ENCODE measurements at places on chromosomes 7 and 10. TPM values are rescaled to one million over a fixed set of nuclear protein-coding genes. Genes with fewer than 3 reads are reported as not detected.

CLEC5A gene
- total RNA-seq, result 0.24 TPM

GPER1 gene
- total RNA-seq, result not detected

AGAP5 gene
- total RNA-seq, result 8.6 TPM

AKR1D1 gene
- not detected for total RNA-seq

FRAT1 gene
- total RNA-seq, result 4.3 TPM

PDZD7 gene
- 0.31 TPM for total RNA-seq

PBLD gene
- total RNA-seq, result 1.7 TPM

HPSE2 gene
- 0.07 TPM for total RNA-seq

CD36 gene
- 4.6 TPM for total RNA-seq

HOXA5 gene
- not detected for total RNA-seq

SLC39A12 gene
- total RNA-seq, result not detected

NME8 gene
- total RNA-seq, result not detected

ATP5MK gene
- 438 TPM for total RNA-seq

- H3K4me1 ChIP-seq, result no peaks in the 10 kb centered on the region
- H3K4me3 ChIP-seq, result no peak overlapping the region
- H3K27ac ChIP-seq, result no peak overlapping the region
- H3K27me3 ChIP-seq, result no peaks in the 10 kb centered on the region
- H3K36me3 ChIP-seq, result no peaks in the 10 kb centered on the region
Measured at GRCh38 chr10:79984851-79985250, 35.9 kb upstream of the SFTPD start.

DNA sequence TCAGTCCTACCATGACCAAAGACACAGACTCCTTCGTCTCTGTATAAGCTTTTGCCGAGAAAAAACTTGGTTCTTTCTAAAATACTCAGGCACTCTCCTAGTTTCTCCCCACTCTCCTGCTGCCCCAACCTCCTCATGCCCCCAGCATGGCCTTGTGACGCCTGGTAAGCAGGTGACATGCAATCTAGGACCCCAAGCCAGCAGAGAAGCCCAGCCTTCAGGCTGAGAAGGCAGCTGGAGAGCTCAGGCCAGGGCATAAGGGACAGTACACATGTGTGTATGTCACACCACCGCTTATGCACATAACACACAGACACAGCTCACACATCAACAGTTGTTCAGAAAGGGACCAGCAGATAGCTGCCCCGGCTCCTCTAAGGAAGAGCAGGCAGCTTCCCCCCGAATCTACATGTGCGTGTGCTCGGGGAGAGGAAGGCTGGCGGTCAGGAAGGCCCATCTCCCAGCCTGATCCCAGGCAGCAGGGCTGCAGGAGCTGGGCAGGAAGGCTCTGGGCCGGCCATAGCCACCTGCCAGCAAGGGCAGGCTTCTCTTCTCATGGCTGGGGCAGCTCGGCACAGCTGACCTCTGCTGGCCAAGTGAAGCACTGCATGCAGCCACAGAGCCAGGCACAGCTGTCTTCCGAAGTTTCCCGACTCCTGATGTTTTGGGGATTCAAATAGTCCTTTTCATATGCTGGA is 8.5 kb downstream of the DDX56 start:
- peak overlapping the region; percentile 64 for H3K27ac ChIP-seq
- H3K4me1 ChIP-seq, result no peaks in the 10 kb centered on the region
- no peak overlapping the region for H3K4me3 ChIP-seq
- peak; percentile 73 for DNase-seq
- no peaks in the 10 kb centered on the region for H3K27me3 ChIP-seq

DNA sequence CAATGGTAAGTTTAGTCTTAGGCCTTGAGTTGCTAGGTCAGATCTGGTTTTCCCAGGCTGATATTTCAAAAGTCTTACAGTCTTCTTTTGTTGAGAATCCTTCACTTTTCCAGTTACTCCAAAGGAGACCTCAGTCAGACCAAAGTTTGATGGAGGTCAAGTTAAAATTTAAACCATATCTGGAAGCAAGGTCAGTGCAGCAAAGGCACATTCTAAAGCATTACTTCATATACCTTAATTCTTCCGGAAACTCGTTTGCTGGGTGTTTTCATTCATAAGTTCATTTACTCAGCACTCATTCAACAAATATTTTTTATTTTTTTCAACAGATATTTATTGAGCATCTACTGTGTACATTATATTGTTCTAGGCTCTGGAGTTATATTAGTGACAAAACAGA is 403.0 kb upstream of the LRGUK start:
- H3K4me3 ChIP-seq, result no peak overlapping the region
- H3K4me1 ChIP-seq, result no peaks in the 10 kb centered on the region
- H3K27ac ChIP-seq, result no peak overlapping the region
- no peaks in the 10 kb centered on the region for H3K27me3 ChIP-seq
- DNase-seq, result no peak
- no peaks in the 10 kb centered on the region for H3K36me3 ChIP-seq

- no peak overlapping the region for H3K27ac ChIP-seq
- H3K4me1 ChIP-seq, result no peaks in the 10 kb centered on the region
- H3K27me3 ChIP-seq, result no peaks in the 10 kb centered on the region
Measured at GRCh38 chr7:115289971-115290370, 368.1 kb downstream of the MDFIC start.

- no peaks in the 10 kb centered on the region for H3K27me3 ChIP-seq
- no peaks in the 10 kb centered on the region for H3K4me1 ChIP-seq
- no peak overlapping the region for H3K4me3 ChIP-seq
- DNase-seq, result no peak
Measured at GRCh38 chr7:126799541-126799940, 453.2 kb downstream of the GRM8 start.

DNA sequence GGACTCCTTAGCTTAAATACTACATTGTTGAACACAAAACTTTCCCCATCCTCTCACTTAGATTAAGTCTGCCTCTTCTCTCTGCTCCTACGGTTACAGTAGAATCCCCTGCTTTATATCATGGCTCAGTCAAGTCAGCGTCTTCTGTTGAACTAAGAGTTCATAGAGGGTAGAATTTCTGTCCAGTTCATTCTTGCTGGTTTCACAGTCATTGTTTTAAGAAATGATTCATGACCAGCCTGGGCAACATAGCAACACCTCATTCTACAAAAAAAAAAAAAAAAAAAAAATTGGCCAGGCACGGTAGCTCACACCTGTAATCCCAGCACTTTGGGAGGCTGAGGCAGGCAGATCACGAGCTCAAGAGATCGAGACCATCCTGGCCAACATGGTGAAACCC is 3.7 kb upstream of the ZFYVE27 start:
- H3K36me3 ChIP-seq, result no peaks in the 10 kb centered on the region
- H3K27me3 ChIP-seq, result no peaks in the 10 kb centered on the region
- H3K4me1 ChIP-seq, result peaks cover 12% of the 10 kb centered on the region
- no peak overlapping the region for H3K4me3 ChIP-seq
- no peak for DNase-seq
- no peak overlapping the region for H3K27ac ChIP-seq

GRCh38 chr7:130521258-130521951 is 29.5 kb downstream of the MEST start:
- H3K36me3 ChIP-seq, result no peaks in the 10 kb centered on the region
- H3K27ac ChIP-seq, result no peak overlapping the region
- H3K4me3 ChIP-seq, result no peak overlapping the region
- no peaks in the 10 kb centered on the region for H3K4me1 ChIP-seq
- no peaks in the 10 kb centered on the region for H3K27me3 ChIP-seq

- H3K4me3 ChIP-seq, result no peak overlapping the region
- no peaks in the 10 kb centered on the region for H3K36me3 ChIP-seq
- no peak for DNase-seq
- no peak overlapping the region for H3K27ac ChIP-seq
- H3K27me3 ChIP-seq, result no peaks in the 10 kb centered on the region
Measured at GRCh38 chr7:56287429-56288138, 171.4 kb upstream of the NUPR2 start.

DNA sequence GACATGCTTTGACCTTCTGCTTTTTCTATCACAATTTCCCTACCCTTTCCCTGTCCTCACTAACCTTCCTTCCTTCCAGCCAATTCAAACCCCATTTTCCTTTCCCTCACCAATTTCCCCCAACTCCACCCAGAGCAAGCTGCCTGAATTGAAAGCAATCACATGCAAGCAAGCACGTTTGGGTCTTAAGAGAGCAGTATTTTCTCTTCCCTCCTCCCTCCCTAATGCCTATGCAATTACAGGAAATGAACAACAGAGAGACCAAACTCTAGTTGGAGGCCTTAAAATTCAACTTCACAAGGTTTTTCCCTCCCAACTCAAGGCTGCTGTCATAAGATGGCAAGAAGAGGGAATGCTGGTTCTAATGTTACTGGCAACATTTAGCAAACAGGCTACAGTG is 117.2 kb downstream of the MYOF start:
- H3K27ac ChIP-seq, result no peak overlapping the region
- no peak overlapping the region for H3K4me3 ChIP-seq
- H3K27me3 ChIP-seq, result no peaks in the 10 kb centered on the region
- no peaks in the 10 kb centered on the region for H3K36me3 ChIP-seq
- H3K4me1 ChIP-seq, result no peaks in the 10 kb centered on the region
- no peak for DNase-seq

DNA sequence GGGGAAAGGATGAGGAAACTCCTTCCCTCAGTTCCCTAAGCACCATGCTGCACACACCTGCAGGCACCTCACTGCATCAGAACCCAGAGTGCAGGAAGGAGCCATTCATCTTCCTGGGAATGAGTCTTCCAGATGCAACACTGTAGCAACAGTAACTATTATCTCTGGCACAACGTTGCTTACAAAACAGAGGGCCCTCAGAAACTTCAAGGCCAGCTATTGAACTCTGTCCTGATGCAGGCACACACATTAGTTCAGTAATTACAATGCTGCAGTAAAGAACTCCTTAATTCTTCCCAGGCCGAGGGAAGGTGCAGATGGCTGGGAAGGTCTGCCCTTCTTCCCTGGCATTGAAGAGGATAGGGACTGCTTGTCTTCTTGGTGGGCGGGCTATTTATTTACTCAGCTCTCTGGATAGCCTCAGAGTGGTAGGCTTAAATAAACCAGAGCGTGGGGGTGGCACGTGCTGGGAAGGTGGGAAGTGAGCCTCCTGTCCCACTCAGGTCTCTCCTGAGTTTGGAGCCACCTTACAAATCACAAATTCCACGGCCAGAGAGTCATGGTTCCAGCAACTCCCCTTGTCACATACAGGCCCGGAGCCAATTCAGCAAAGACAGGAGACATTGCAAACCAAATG is 125.1 kb upstream of the JCAD start:
- H3K4me3 ChIP-seq, result no peak overlapping the region
- H3K4me1 ChIP-seq, result no peaks in the 10 kb centered on the region
- no peaks in the 10 kb centered on the region for H3K36me3 ChIP-seq
- DNase-seq, result no peak
- H3K27ac ChIP-seq, result no peak overlapping the region
- peaks cover 4% of the 10 kb centered on the region for H3K27me3 ChIP-seq

GRCh38 chr10:127314797-127315196 is 118.4 kb upstream of the INSYN2A start:
- no peak for DNase-seq
- no peaks in the 10 kb centered on the region for H3K27me3 ChIP-seq

GRCh38 chr7:139339698-139340036 is 1.5 kb upstream of the FMC1 start:
- no peaks in the 10 kb centered on the region for H3K36me3 ChIP-seq
- H3K27me3 ChIP-seq, result no peaks in the 10 kb centered on the region
- peak overlapping the region; percentile 97 for H3K4me3 ChIP-seq
- H3K4me1 ChIP-seq, result peaks cover 24% of the 10 kb centered on the region
- H3K27ac ChIP-seq, result peak overlapping the region; percentile 100

- DNase-seq, result no peak
- no peak overlapping the region for H3K27ac ChIP-seq
- H3K36me3 ChIP-seq, result no peaks in the 10 kb centered on the region
- no peak overlapping the region for H3K4me3 ChIP-seq
Measured at GRCh38 chr7:1004018-1004852, 21.3 kb downstream of the CYP2W1 start.

DNA sequence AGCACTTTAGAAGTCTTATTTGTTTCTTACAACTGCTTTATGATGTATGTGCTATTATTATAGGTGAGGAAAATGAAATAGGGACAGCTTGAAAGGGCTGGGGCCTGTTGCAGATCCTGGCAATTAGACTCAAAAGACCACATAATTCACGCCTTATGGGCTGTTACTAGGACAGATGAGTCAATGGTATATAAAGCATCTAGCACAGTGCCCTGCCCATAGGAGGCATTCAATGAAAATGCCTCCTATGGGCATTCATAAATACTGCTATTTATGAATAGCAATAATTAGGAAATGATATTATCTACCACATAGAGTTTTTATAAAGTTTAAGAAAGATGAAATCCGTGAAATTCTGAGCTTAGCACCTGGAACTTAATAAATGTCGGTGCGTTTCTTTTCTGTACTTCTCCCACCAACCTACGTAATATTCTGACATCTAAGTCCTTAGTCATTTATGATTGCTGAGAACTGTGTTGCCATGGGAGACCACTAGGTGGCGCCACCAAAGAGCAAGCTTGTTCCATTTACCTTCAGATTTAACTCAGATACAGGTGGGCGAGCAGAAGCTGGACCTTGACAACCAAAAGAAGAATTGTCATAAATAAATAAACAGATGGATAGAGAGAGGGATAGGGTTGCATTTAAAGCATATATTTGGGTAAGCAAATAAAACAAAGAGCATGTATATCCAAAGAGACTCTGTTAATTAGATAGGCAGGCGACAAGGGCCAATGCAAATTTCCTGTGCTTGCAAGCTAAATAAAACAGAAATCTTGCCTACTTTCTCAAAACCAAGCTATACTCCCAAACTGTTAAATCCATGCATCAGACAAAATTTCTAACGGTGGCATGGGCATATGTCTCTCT is 699.9 kb downstream of the INHBA start:
- no peak overlapping the region for H3K27ac ChIP-seq
- H3K4me3 ChIP-seq, result no peak overlapping the region
- DNase-seq, result no peak
- no peaks in the 10 kb centered on the region for H3K4me1 ChIP-seq

GRCh38 chr7:152865461-152865860 is 105.9 kb downstream of the ACTR3B start:
- no peaks in the 10 kb centered on the region for H3K27me3 ChIP-seq
- H3K4me1 ChIP-seq, result no peaks in the 10 kb centered on the region
- H3K4me3 ChIP-seq, result no peak overlapping the region
- H3K27ac ChIP-seq, result no peak overlapping the region
- DNase-seq, result no peak

GRCh38 chr7:42127232-42127622 is 109.8 kb downstream of the GLI3 start:
- H3K27me3 ChIP-seq, result no peaks in the 10 kb centered on the region
- no peak overlapping the region for H3K4me3 ChIP-seq
- DNase-seq, result no peak
- H3K27ac ChIP-seq, result no peak overlapping the region

GRCh38 chr10:124333931-124334330 is 84.8 kb downstream of the OAT start:
- H3K27ac ChIP-seq, result no peak overlapping the region
- no peak overlapping the region for H3K4me3 ChIP-seq
- no peaks in the 10 kb centered on the region for H3K36me3 ChIP-seq
